ENCODE measurements at places on chromosomes 5 and 9.

DNA sequence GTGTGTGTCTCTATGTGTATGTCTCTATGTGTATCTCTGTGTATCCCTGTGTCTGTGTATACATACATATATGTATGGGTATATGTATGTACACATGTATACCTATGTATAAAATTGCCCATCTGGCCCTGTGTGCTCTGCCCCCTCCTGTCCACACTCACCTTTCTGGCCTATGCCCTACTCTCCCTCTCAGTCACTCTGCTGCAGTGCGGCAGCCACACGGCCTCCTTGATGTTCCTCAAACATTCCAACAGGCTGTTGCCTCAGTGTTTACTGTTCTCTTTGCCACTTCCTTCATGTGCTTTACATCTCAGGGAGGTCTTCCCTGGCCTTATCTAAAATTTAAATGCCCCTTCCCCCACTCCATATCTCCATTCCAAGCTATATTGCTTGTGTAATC, 18.3 kb upstream of the RNF180 start:
- no peak for DNase-seq

GRCh38 chr9:92607773-92608172, 62.2 kb downstream of the IPPK start:
- DNase-seq, result no peak

DNA sequence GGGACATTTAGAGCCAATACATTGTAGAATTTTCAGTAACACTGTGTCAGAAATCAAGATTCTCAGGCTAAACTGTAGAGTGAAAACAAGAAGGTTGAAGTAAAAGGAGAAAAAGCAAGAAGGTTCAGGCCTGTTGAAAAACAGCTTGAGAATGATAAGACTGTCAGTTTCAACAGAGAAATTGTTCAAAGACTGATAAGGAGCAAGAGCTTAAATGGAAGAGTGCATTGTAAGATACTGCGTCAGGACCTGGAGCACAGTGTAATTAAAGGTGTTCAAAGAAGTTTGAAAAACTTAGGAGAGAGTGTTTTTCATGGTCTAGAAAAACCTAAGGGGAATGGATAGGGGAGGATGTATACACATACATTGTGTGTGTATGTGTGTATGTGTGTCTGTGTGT, 408.3 kb downstream of the KDM4C start:
- DNase-seq, result no peak

DNA sequence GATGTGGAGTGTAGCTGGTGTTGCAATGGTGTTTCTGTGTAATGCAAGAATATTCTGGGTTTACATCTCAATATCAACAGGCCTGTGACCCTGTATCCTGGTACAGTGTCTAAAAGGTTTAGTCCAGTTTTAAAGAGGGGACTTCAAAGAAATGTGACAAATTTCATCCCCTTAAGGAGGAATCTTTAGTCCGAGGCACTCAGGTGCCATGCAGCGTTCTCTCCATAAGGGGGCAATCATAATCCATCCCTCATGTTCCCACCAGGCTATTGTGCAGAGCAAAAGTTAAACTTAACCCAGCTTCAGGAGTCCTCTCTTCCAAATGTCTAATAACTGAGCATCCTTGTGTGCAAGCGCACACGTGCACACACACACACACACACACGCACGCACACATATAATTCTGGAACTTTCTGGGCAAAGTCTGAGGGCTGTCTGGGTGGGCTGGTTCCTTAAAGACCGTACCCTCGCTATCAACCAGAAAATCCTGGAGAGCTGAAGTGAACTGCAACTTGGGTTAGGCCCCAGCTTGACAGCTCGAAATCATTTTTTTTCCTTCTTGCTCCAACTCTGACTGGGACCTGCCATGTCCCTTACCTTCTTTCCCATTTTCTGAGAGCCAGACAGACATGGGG, 46.0 kb downstream of the CRB2 start:
- DNase-seq, result no peak

- peak; percentile 54 for DNase-seq
Observed at GRCh38 chr9:126500600-126501382, 112.9 kb upstream of the LMX1B start.

- no peak for DNase-seq
Observed at GRCh38 chr5:3384531-3384930, 211.1 kb upstream of the IRX1 start.

GRCh38 chr5:61279725-61280124, 52.3 kb upstream of the ZSWIM6 start:
- DNase-seq, result no peak

DNA sequence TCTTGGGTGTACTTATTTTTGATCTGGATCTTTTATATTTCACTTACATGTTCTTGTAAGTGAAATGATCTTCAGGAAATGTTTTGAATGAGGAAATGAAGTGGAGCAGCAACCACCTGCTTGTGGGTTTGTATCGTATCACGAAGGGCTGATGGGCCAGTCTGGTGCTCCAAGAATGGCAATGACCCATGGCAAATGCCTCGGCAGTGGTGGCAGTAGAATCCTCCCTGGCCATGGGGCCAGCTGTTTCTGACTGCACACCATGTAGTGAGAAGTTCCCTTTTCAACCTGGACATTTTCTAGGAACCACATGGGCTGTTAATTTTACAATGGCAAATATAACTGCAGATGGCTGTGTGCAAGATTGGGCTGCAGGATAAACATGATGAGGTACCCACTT, 29.9 kb downstream of the MAT2B start:
- no peak for DNase-seq

- DNase-seq, result no peak
Observed at GRCh38 chr9:89610391-89610925, 5.6 kb downstream of the GADD45G start.

- DNase-seq, result no peak
Observed at GRCh38 chr9:37727013-37727412, 26.6 kb upstream of the TRMT10B start.

DNA sequence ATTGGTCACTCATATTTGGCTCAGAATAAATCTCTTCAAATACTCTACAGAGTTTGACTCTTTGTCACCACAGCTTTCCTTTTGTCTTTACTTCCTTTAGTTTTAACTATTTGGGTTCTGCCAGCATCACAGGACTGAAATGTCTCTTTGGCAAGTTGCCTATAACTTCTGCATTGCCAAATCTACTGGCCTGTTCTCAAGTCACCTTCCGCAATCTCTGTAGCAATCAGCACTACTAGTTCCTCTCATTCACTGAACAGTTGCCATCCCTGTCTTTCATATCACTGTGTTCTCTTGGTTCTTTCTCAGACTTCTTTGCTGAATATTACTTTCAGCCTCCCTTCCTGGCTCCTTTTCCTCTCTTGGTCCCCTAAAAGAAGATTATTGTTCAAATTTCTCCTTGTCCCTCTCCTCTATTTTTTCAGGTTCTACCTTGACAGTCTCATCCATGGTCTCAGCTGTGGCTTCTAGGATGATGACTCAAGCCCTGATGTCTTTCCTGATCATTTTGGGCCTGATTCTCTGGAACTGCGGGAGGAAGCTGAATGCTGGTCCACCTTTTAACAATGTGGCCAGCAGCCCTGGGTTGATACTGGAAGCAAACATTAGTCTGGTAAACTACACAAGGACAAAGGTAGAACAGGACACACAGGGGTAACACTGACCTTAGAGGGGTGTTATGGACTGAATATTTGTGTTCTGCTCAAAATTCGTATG, 44.0 kb upstream of the LIFR start:
- no peak for DNase-seq

DNA sequence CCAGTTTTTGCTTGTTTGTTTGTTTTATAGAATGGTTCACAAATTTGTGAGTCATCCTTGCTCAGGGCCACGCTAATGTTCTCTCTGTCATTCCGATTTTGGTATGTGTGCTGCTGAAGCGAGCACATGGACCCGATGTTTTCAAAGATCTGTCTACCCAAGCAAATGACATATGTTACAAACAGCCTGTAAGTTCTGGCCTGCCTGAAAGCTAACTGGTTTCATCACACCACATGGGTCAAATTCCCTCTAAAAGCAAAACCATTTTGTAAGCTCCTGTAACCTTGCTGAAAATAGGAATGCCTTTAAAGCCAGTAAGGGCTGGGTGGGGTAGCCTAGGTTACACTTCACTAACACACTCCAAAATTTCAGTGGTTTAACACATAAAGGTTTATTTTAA, 25.4 kb downstream of the DMRT3 start:
- no peak for DNase-seq

- DNase-seq, result no peak
Observed at GRCh38 chr5:4941957-4942830, 197.9 kb upstream of the ADAMTS16 start.

GRCh38 chr5:141369994-141370848, at the start of gene PCDHGB3:
TSS of gene PCDHGB3 (plus strand) at chr5:141370242. CDS start at chr5:141370395, 153 bp downstream.
- DNase-seq, result no peak

DNA sequence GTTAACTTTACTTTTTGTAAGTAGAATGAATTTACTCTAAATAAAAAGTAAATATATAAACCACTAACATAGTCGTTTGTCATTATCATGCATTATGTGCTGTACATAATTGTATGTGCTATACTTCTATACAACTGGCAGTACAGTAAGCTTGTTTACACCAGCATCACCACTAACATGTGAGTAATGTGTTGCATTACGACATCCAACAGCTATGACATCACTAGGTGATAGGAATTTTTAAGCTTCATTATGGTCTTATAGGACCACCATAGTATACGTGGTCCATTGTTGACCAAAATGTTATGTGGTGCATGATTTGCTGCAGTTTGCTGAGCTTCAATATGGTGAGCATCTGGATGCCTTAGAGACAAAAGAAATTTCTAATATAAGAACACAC, 819.1 kb upstream of the GRAMD2B start:
- no peak for DNase-seq

GRCh38 chr5:119071561-119071995, 691 bp downstream of the DMXL1 start:
- no peak for DNase-seq

- no peak for DNase-seq
Observed at GRCh38 chr9:3271581-3271980, 254.2 kb downstream of the RFX3 start.

DNA sequence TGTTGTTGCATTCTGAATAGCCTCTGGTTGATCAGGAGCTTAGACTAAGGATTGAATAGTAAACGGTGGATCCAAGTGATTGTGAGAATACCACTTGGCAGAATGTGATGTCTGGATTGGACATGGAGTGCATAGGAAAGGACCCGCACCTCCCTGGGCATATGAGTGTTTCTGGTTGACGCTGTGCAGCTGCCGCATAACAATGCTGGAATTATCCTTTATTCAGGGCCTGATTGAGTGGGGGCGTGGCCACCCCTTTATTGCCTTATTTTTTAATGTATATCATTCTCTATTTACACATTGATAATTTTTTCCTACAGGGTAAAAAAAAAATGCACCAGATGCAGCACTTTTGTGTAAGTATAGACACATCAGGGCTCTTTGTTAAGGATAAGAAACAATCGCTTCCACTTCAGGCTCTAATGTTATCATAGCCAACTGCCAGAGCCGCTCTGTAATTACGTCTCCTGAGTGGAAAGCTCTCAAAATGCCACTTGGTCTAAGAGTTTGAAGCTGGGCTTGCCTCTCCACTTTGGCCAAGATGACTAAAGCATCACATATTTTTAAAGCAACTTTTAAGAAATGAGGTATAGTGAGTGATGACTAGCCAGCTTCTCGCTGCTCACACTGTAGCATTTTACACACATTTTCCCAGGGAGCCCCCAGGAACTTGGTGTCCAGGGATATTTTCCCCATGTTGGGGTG, 5.7 kb downstream of the FGD3 start:
- no peak for DNase-seq

DNA sequence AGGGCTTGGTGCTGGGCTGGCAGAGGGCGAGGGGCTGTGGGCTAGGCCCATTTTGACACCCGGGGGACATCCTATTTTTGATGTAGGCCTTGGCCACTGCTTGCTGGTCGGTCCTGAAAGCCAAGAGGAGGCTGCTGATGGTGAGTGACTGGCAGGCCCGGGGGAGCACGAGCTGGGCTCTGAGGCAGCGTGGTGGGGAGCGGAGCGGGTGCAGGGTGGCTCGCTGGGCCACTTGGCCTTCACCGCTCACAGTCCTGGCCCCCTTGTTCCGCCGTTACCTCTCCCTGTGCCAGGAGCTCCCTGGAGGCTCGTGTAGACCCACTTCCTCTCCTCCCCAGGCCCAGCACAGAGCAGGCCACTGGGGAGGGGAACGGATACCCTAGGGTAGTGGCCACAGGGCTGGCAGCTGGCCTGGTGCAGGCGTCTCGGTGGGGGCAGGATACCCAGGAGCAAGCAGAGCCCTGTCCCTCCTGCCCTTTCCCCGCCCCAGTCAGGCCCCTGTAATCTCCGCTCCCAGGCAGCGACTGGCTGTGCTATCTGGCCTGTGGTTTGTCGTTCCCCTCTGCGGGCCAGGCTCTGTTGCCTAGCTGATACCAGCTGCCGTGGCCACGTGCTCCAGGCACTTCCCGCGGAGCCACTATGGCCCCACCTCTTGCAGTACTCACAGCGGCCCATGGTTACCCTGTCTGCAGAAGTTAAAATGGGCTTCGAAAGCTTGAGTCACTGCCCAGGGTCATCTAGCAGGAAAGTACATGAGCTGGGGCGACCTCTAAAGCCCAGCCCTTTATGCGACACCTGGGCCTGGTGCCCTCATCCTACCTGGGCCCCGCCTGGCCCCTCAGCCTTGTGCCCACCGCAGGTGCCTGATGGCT, 11.7 kb upstream of the DOLPP1 start:
- DNase-seq, result peak; percentile 34

DNA sequence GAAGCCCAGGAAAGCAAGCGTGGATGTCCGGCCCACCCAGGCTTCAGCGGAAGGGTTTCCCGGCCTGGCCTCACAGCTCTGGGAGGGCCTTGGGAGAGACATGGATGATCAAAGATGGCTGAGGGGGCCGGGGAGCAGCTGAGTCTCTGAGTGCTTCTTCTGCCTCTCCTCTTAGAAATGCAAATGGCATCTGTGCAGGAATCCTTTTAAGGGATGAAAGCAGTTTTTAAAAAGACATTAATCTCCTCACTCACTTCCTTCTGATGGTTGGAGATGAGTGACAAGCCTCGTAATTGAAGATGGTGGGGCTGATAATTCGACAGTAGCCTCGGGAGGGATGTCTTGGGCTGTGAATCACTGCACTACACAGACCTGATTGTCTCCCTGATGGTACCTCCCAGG, 24.3 kb upstream of the PITX1 start:
- no peak for DNase-seq

DNA sequence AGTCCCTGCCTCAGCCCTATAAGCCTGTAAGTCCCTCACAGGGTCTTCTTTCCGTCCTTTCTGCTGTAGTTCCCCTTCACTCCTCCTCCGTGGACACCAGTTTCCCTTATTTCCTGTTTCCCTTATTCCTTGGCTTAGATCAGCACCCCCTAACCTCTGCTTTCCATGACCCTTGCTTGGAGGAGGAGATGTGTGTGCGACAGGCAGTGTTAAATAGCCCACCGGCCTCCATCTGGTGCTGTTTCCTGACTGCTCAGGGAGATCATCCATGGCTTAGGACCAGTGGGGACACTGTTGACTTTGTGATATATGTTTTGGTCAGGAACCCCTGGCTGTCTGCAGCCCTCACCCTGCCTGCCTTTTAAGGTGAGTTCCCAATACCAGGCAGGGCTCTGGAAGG, 34.1 kb upstream of the PSD2 start:
- DNase-seq, result no peak
